ENCODE measurements at places on chromosomes 16 and 17. TPM values are rescaled to one million over a fixed set of nuclear protein-coding genes. Genes with fewer than 3 reads are reported as not detected.
A peak's percentile ranks its signal among the peaks of the same experiment; 100 is the strongest.

HBQ1 gene
- 1.1 TPM for total RNA-seq

DNA sequence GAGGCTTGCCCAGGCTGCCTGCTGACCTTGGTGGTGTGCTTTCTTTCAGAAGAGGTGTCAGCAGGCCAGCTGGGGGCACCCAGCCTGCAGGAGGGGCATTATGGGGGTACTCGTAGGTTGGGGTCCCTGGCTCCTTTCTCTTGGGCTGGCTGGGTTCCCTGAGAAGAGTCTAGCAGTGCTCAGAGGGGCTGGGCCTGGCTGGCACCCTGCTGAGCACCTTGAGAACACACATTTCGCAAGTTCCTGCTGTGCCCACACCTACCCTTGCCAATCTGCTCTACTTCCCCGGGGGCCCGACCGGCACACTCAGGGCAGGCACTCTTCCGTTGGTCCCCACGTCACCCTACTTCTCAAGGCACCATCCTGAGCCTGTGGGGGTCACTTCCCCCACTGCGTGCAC, 5.1 kb downstream of the CEMP1 start:
- peak overlapping the region; percentile 26 for H3K27ac ChIP-seq
- DNase-seq, result no peak
- no peaks in the 10 kb centered on the region for H3K27me3 ChIP-seq
- H3K4me1 ChIP-seq, result no peaks in the 10 kb centered on the region
- H3K36me3 ChIP-seq, result peaks cover 3% of the 10 kb centered on the region

DNA sequence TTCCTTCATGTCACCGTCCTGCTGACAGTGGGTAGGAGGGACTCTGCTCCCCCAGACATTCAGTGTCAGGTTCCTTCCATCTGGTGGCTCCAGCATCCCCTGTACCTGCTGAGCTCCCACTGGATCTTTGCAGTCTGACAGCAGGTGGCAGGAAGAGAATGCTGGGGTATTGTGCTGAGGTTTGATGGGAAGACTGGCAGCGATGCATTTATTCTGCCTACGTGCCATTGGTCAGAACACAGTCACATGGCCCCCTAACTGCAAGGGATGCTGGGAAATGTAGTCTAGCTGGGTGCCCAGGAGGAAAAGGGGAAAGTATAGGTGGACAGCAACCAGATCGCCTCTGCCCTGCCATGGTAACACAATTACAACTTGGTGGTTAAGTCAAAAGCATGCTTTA, 44.4 kb downstream of the IRX3 start:
- H3K27ac ChIP-seq, result no peak overlapping the region
- no peaks in the 10 kb centered on the region for H3K36me3 ChIP-seq
- H3K4me3 ChIP-seq, result no peak overlapping the region
- H3K4me1 ChIP-seq, result peaks cover 6% of the 10 kb centered on the region
- H3K27me3 ChIP-seq, result peaks cover 14% of the 10 kb centered on the region

GRCh38 chr16:64184156-64184555, 937.7 kb downstream of the CDH11 start:
- no peak overlapping the region for H3K4me3 ChIP-seq
- no peak for DNase-seq
- no peaks in the 10 kb centered on the region for H3K27me3 ChIP-seq
- no peak overlapping the region for H3K27ac ChIP-seq
- H3K4me1 ChIP-seq, result no peaks in the 10 kb centered on the region

All from type B pancreatic cell (in vitro differentiated cells).